Amygdala (tissue), 56 donors: ENCODE measurements at places on chromosomes 16 and 17.

DNA sequence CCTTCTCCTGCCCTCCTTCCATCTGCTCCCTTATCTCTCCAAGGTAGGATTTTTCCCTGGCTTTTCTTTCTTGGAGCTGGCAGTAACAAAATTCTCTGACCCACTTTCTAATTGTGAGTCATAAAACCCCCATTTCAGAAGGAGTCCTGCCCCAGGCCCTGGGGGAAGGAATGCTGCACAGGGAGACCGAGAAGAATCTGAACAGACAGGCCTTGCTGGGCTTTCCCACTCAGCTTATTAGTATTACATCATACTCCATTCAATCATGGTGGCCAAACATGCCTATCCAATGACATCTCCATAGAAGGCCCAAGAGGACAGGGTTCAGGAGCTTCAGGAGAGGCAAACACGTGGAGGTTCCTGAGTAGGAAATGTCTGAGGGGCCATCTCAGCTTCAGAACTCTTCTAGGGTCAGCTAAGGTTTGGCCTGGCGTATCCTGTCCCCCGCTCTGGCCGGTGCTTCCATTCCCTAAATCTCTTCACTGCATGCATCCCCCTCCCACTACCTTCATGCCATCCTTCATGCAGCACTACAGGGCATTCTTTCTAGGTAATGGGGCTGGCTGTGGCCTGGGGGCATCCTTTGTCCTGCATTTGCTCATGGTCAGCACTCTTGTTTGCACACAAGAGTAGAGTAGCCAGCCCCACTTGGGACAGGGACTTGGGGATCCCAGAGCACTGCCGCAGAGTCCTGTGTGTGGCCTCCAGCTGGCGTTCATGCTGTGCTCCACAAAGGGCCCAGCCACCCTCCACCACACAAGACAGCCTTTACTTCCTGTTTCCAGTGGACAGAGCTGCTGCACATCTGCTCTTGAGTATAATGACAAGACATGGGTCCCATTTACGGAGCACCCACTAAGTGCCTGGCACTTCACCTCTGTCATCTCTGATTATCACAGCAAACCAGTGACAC, 8.2 kb downstream of the SLC6A2 start:
- DNase-seq, result no peak

DNA sequence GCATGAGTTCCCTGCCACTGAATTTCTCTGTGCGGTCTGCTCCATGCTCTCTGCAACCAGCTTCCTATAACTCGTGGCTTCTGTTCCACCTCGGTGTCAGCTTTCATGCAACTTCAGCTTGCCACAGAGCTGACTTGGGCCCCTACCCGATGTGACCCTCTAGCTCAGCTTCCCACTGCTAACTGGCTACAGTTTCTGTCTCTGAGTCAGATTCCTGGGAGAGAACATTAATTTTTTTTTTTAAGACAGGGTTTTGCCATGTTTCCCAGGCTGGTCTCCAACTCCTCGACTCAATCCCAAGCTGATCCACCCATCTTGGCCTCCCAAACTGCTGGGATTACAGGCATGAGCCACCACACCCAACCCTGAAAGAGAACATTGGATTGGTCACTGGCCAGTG, 35.5 kb upstream of the PSMD7 start:
- no peak for DNase-seq

DNA sequence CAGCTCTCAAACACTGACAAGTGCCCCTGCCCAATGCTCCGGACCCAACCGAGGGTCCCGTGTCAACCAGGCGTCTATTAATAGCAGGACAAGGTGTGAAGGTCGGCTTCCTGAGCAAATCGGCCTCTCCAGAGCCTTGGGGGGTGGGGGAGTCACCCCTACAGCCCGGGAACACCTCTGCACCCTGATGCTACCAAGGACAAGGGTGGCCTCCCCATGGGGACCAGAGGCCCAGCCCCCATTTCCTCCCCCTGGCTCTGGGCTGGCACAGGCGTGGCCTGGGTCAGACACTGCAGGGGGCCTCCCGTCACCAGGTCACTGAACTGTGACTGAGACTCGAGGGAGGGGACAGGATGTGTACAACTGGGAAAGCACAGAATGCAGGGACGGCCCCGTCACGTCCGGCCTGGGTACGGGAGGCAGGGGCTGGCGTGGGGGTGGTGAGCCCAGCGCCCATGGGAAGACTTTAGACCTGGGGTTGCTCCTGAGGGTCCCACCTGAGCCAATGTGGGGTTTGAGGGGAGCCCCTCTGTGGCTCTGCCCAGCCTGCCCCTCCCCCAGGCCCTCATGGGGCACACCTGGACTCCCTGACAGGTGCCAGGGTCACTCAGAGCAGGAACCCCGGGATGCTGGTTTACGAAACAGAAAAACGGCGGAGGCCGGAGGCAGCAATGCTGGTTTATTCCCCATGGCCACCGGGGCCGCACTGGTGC, 579 bp upstream of the CYBA start:
- DNase-seq, result no peak

DNA sequence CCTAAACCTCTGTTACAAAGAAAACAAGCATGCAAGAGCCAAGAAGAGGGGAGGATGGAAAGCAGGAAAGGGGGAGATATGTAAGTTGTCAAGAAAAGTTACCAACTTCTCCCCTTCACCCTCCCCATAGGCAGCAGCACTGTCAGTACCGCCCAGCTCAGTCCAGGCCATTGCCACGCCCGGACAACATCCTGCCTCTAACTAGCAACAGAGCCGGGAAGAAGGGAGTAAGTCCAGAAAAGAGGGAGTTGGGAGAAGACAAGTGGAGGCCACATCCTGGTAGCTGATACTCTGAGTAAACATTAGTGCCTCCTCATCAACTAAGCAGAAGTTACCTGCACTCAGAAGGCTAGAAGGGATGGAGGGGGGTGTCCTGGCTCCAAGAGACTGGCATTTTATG, 113.6 kb downstream of the SMG6 start:
- DNase-seq, result no peak

- no peak for DNase-seq
These were observed 6.5 kb upstream of the CAPNS2 start for GRCh38 chr16:55559933-55560516.

DNA sequence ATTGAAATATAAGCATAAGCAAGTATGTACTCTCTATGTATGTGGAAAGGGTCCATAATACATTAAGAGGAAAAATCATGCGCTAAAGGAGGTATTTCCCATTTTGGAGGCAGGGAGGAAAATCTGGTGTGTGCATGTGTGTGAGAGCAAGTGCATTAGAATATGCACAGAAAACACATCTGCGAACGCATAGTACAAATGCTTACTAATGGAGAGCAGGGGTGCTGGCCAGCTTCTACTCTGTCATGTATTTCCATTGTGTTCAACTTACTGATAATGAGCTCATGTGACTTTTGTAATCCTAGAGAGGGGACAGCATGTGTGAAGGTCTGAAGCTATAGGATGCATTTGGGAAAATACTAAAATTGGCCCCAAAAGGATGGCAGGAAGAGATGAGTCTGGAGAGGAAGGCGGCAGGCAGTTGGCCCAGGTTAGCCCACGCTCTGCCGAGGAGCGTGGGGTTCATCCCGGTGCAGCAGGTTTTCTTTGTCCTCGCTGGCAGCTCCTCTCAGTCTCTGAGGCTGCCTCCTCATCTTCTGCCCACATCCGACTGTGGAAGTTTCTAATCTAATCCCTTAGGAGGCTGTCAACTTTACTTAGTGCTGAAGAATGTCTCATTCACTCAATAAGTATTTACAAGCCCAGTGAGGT, 17.8 kb upstream of the KSR1 start:
- DNase-seq, result no peak

DNA sequence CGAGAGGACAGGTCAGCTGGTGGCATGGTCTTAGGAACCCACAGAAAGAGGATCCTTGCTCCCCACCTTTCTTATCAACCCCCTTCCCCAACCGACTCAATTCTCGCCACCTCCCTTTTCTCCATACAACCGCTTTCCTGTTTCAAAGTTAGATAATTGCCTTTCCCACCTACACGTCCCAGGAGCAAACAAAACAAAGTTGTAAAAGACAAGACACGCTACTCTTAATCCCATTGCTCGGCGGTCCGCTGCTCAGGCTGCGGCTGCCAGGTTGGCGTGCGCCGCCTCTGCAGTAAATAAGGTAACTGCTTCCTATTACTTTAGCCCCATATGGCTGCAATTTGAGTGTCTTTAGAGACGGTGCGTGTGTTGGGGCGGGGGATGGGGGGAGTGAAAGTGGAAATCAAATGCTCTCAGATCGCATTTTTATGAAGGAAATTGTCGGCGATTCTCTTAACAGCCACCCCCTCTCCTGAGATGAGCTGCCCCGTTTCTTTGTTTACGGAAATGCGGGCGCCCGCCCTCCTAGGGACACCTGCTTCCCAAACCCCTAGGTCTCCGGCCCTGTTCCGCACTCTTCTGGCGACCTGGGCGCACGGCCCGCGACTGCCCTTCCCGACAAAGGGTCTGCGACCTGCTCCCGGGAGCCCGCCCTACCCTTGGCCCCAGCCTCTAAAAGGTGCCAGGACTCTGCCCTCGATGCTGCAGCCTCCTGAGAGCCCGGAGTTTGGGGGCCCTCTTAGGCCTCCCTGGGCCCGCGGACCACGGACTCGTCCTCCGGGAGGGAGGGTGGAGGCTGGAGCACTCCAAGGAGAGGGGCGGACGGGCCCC, 3.7 kb upstream of the CBX8 start:
- DNase-seq, result no peak

DNA sequence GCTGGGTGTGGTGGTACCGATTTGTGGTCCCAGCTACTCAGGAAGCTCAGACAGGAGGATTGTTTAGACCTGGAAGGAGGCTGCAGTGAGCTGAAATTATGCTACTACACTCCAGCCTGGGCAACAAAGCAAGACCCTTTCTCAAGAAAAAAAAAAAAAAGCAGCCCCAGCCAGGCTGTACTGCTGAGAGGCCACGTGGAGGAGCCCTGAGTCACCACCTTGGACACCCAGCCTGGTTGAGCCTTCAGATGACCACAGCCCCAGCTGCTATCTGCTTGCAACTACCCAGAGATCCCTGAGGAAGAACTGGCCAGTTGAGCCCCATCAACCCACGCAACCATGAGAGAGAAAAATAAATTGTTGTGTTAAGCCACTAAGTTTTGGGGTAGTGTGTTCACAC, 23.6 kb upstream of the GPRC5C start:
- no peak for DNase-seq

- peak; percentile 47 for DNase-seq
These were observed 27.7 kb upstream of the SBK1 start for GRCh38 chr16:28264656-28265055.

DNA sequence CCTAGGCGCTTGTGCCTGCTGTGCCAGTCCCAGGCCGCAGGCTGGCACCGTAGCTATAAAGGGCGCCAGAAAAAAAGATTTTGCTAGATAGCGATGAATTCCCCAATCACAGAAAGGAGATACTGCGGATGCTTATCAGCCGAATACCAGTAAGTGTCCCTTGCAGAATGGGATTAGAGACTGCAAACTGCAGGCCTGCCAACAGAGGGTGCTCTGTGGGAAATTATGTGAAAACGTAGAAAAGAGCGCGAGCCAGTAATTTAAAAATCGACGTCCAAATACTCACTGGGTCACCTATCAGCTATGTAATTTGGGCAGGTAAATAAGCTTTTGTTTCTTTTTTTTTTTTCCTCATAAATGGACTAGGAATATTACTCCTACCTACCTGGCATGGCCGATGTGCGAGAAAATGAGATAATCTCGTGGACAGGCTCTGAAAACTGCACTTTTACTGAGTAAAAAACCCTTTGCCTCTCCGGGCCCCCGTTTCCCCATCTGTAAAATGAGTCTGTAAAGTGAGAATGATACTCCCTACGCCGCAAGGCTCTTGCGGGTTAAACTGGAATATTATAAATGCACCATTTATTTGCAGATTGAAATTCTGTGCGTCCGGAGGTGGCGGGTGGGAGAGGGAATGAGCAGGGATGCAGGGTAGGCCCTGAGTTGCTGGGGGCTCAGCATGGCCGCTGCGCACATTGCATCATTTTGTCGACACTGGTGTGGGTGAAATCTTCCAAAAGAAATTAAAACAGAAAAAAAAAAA, 1.2 kb upstream of the COG1 start:
- no peak for DNase-seq

DNA sequence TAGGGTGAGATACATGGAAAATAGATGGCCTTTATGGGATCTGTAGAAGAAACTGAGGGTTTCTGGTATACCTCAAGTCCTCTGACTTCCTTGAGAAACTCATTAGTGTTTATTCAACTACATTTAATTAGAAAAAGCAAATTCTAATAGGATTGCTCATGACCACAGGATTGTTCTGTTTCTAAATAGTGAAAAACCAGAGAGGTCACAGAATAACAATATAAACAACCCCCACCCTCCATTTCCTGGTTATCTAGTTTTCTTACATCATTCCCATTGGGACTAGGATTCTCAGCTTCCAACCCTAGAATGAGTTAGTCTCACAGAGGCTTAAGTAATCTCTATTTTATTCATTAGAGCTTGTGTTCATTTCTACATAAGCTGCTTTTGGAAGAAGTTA, 30.0 kb downstream of the SF3B3 start:
- no peak for DNase-seq

GRCh38 chr17:12463102-12463501, 202.6 kb upstream of the MYOCD start:
- no peak for DNase-seq

- no peak for DNase-seq
These were observed 17.0 kb upstream of the UBTF start for GRCh38 chr17:44236444-44236991.

DNA sequence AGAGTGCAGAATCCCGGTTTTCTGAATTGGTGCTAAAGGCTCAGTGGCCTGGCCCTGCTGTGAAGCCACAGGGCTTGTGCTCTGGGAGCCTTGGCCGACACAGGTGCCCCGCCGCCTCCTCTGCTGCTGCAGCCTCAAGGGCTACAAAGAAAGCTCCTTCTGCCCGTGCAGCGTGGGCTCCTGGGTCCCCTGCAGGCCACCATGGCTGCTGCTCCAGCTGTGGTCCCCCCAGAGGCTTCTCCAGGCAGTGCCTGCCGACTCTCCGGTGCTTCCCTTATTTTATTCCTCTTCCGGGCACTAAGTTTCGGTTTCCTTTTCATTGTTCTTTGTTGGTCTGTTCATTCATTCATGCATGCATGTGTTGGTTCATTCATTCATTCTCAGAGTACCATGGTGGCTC, 53.1 kb downstream of the CMIP start:
- DNase-seq, result no peak

- DNase-seq, result no peak
These were observed 55.1 kb downstream of the ZNRF1 start for GRCh38 chr16:75053791-75054555.

- no peak for DNase-seq
These were observed 45.6 kb downstream of the LYRM1 start for GRCh38 chr16:20946015-20946629.
